Ovary (tissue), 10 donors: ENCODE measurements at places on chromosomes 5 and 9. TPM values are rescaled to one million over a fixed set of nuclear protein-coding genes. Genes with fewer than 3 reads are reported as not detected.

GRCh38 chr9:135813671-135814290, 93.6 kb downstream of the CAMSAP1 start:
- no peak for DNase-seq

GRCh38 chr5:14665101-14665822, 744 bp downstream of the OTULIN start:
- no peak for DNase-seq

DNA sequence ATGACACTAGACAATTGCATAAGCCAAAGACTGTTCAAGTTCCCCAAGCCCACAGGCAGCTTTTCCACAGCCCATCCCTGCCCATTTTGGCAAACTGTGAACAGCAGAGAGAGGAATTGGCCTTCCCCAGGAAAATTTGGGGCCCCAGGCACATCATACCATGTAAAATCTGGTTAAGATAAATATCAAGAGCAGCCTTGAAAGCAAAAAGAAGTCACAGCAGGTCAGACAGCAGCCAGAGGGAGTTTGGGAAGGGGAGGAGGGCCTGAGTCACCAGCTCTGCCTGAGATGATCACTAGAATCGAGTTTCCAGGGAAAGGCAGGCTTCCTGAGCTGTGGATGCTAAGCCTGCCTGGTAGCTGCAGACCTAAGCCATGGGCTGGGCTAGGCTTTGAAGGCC, 179.2 kb downstream of the RFK start:
- DNase-seq, result no peak

GRCh38 chr9:107410420-107410819, 79.1 kb downstream of the KLF4 start:
- no peak for DNase-seq

- DNase-seq, result no peak
These were observed 18.3 kb upstream of the IRX4 start for GRCh38 chr5:1901061-1901460.

GRCh38 chr5:54793468-54794134, 191.8 kb downstream of the ESM1 start:
- no peak for DNase-seq

DNA sequence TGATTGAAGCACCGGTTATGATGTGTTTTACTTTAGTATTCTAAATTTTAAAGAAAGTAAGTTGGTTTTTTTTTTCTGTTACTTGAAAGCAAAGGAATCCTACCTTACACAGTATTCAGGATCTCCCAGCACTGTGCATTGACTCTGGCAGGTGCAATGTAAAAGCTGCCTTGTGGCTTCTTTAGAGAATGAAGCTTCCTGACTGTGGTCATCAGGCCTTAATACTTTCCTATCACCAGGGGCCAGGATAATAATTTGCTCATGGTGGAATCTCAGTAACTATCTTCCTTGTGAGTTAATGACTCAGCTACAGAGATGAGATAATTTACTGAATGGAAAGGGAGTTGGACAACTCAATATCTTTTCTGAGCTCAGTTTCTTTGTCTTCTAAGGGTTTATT, 435.5 kb upstream of the ZNF608 start:
- no peak for DNase-seq

The PGM5 gene
- 17.7 TPM for polyA plus RNA-seq

GRCh38 chr5:37859805-37860204, 20.0 kb upstream of the GDNF start:
- no peak for DNase-seq

- DNase-seq, result no peak
These were observed 760.9 kb upstream of the ACO1 start for GRCh38 chr9:31623511-31623910.

GRCh38 chr5:95086927-95087815, 197.7 kb downstream of the MCTP1 start:
- DNase-seq, result no peak

DNA sequence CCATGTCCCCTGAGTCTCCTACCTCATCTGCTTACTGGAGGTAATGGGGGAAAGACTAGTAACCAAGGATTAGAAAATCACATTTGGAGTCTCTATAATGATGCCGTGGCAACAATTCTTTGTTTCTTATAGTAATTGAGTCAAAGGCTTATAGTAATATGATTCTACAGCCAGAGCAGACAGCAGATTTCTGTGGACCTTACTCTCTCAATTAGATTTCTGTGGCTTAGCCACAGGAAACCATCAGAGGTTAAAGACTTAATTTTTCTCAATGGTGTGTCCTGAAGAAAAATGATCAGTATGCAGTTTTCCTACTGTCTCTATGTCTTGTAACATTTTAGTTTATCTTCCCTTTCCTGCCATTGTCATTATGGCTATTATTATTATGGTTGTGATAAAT, 59.3 kb upstream of the CD180 start:
- DNase-seq, result no peak

GRCh38 chr5:81579262-81579924, 171.5 kb downstream of the SSBP2 start:
- no peak for DNase-seq

DNA sequence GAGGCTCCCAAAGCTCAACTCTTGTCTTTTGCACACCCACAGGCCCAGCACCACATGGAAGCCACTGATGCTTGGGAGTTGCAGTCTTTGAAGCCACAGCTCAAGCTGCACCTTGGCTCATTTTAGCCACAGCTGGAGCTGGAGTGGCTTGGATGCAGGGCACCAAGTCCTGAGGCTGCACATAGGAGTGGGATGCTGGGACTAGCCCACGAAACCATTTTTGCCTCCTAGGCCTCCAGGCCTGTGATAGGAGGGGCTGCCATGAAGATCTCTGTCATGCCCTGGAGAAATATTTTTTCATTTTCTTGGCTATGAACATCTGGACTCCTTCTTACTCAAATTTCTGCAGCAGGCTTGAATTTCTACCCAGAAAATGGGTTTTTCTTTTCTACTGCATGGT, 438.5 kb upstream of the TNC start:
- DNase-seq, result no peak

GRCh38 chr9:68744426-68744825, 39.4 kb downstream of the PIP5K1B start:
- DNase-seq, result no peak

DNA sequence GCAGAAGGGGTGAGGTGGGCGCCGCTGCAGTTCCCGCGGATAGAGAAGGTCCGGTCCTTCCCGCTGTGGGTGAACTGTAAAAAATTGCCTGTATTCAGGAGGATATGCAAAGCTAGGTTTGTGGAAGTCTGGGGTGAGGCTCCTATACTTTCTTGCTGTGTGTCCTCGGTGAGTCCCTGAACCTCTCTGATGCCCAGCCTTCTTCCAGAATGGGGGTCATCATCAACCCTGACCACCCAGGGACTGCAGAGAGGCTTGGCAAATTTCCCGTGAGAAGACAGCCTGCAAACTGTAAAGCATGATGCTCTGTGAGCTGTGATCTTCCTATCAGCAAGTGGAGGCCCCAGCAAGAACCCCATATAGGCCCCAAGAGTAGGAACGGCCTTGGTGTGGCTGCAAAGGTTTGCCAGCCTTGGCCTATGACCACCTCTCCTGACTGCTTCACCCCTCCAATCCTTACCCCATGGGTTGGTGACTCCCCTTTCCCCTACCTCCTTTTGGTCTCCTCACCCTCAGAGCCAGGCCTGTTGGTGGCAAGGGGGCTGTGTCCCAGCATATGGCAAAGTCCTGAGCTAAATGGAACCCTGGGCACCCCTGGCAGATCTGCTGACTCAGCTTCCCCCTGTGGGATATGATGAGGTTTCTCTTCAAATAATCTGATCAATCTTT, 760 bp downstream of the ALDH1B1 start:
- no peak for DNase-seq

The EPB41L4A gene
- polyA plus RNA-seq, result 10.5 TPM

The PWWP2A gene
- polyA plus RNA-seq, result 20.5 TPM

- DNase-seq, result no peak
These were observed 212.5 kb downstream of the FANCC start for GRCh38 chr9:95104980-95105379.

DNA sequence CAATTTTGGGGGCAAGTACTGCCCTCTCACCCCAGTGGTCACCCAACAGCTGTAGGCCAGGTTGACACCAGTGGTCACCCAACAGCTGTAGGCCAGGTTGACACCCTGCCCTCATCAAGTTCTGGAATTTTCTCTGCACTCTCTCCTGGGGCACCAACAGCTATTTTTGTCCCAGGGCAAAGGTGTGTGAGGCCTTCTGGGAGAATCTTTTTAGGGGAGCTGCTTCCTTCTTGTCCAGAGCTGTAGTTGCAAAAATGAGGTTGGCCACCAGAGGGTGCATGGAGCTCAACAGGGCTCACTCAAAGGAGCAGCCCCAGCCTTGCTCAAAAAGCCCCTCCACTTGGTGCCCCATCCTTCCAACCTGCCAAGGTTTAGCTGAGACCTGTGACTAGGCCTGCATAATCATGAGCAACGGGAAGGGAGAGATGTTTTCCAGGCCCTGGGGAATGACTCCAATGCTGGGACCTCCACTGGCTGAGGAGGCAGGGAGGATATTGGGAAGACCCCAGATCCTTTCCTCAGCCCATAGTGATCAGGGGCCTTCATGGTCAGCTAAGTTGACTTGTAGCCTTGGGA, 10.6 kb upstream of the P4HA2 start:
- DNase-seq, result peak; percentile 80

DNA sequence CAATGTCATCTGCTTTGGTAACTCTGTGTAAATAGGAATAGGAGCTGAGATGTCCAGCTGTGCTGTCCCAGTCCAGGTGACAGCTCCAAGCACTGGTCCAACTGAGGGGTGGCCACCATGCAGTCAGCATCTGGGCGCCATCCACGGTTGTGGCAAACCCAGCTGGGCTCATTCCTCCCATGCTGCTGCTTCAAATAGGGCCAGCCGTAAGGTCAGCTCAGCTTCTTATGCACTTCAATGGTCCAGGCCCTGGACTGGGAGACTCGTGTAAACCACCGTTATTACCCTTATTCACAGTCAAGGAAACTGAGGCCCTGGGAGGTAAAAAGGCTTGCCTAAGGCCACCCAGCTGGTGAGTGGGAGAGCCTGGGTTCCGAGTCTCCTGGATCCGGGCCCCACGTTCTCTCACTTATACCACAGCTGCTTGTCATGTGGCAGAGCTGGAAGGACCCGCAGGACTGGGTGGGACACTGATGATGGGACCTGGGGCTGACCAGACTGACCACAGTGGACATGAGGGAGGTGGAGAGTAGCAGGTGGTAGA, 38.7 kb upstream of the ANGPTL2 start:
- peak; percentile 7 for DNase-seq
